Stimulated activated CD4-positive, alpha-beta T cell treated with anti-CD3 and anti-CD28 coated beads, Interleukin-1b, Interleukin-23, amount 100 ng/mL, for 4 hours (primary cell): ENCODE measurements at places on chromosomes 5 and 9.

DNA sequence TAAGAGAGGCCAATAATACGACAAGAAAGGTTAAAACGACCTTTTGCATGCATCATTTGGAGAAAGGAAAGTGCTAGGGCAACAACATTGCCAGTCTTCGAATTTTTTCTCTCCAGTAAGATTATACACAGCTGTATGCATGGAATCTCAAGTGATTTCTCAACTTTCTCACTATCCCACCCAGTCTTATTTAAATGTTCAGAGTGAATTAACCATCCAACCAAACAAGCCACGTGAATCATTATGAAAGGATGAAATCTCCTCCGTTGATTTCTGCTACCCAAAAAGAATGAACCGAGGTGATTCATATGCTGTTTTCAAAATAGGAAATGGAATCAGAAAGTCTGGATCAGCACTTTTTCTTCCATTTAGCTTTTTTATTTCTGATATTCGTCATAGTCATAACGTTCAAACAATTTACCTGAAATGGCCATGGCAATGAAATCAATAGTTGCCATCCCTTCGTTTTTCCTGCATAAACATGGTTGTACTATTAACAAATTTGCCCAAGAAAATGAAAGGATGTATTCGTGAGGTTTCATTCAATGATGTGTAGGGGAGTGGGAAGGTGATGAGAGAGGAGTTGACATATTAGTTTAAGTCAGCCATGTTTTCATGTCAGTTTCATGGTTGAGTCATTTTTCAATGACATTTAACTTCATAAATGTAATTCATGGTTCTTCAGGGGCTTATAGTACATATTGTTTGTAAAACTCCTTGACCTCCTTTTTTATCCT, 170.9 kb upstream of the WWC1 start:
- no peak for DNase-seq

- DNase-seq: no peak
Measured at GRCh38 chr5:179258922-179259730, 86.1 kb downstream of the ADAMTS2 start.

DNA sequence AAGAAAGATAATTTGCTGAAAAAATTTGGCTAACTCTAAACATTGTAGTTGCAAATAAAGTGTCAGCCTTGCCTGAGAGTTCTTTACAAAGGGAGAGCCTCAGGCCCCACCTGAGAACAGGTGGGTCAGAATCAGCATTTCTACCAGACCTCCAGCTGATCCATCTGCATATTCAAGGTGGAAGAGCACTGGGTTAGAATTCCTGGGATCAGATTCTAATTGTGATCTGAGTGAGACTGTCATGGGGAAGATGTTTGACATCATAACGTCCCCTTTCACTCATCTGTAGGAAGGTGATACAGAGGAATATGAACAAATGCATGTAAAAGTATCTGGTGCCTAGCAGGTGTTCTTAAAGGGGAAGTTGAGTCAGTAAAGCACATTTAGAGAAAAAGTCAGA, 54.6 kb downstream of the FBXL7 start:
- no peak for DNase-seq

DNA sequence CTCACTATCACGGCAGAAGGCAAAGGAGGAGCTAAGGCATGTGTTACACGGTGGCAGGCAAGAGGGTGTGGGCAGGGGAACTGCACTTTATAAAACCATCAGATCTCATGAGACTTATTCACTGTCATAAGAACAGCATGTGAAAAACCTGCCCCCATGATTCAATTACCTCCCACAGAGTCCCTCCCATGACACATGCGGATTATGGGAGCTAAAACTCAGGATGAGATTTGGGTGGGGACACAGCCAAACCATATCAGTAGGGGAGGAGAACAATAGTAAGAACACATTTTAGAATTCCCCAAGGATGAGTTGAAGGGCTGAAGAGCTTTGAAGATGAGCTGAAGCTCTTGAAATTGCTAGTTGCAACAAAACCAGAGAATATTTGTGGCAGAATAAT, 287.9 kb downstream of the SMARCA2 start:
- DNase-seq: no peak

DNA sequence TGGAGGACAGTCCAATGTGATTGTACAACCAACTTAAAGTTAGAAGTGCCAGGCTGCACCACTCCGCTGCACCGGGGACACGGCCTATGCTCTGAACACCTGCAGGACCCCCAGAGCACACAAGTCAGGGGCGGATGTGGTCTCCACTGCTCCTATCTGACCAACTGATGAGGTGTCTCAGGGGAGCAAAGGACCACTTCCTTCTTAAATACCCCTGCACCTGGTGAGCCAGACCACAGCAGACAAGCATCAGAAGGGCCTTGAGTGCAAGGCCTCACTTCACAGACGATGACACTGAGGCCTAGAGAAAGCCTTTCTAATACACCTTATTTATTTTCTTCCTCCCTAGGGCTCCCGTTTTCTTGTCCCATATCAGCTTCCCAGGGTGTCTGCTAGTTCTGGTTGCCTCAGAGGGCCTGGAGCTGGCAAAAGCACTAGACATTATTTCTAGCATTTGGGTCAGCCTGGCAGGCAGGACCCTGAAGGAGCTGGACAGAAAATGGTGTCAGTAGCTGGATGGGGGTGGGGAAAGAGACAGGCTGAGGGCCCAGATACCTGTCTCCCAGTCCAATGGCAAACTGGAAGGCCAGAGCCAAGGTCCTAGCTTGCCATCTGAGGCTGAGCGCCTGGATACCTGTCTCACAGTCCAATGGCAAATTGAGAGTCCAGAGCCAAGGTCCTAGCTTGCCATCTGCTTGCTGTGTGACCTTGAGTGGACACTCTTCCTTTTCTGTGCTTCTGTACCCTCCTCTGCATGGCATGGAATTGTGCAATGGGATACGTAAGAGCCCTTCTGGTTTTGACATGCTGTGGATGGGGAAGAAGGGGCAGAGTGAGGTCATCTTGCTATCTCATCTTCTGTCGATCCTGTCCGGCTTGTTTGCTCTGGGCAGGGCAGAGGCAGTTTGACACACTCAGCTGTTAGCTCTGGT, 9.0 kb downstream of the CCDC69 start:
- no peak for DNase-seq
